ENCODE measurements at places on chromosomes 12 and 14.

GRCh38 chr14:50335389-50335788, 23.3 kb downstream of the DMAC2L start:
- DNase-seq: no peak

- DNase-seq: no peak
Measured at GRCh38 chr12:32025906-32026305, 66.7 kb downstream of the RESF1 start.

DNA sequence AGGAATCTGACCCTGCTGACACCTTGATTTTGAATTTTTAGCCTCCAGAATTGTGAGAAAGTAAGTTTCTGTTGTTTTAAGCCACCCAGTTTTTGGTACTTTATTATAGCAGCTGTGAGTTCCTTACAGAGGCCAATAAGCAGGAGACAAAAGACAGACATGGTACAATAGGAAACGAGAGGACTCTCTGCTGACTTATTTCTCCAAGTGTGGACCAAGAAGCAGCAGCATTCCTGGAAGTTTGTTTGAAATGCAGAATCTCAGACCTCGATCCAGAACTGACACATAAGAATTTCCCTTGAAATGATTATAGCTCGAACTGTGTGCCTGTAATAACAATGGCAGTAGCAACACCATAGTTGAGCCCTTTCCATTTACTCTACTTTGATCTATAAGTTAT, 31.9 kb upstream of the LUM start:
- no peak for DNase-seq

DNA sequence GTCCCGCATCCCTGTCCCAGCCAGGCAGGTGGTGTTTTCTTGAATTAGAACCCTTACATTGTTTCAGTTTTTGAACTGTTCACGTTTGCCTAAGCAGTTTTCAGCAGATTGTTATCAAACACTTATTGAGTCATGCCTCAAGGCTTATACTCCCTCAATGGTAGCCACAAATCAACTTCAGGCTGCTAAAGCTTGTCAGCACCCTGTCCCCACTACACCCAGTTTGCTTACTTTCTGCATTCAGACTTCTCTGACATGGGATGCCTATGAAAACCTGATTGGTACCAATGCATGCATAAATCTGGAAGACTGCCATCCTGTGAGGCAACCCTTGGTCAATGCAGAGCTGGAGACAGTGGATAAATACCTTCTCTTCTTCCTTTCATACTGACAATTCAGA, 225.4 kb downstream of the BTG1 start:
- no peak for DNase-seq

- DNase-seq: no peak
Measured at GRCh38 chr12:121059031-121059898, 20.2 kb upstream of the OASL start.

DNA sequence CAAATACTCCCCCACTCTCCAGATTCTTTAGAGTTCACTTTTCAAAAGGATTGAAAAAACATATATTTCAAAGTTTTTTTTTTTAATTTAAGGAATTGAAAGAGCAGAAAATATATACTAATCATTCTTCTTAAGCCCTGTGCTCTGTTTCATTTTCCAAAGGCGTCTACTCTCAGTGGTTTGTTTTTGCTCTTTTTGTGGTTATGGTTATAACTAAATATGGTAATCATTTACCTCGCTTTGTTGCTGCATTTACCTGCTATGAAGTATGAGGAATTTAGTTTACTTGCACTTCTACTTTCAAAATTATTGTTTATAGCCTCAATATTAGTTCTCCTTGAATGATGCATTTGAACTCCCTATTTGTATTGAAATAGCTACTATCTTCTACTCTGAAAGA, 55.9 kb upstream of the LRRK2 start:
- no peak for DNase-seq
